SK-N-SH (cell line): ENCODE measurements at places on chromosomes 7 and 10. TPM values are rescaled to one million over a fixed set of nuclear protein-coding genes. Genes with fewer than 3 reads are reported as not detected.

Gene TEX47
- polyA plus RNA-seq: not detected in 2 replicates

DNA sequence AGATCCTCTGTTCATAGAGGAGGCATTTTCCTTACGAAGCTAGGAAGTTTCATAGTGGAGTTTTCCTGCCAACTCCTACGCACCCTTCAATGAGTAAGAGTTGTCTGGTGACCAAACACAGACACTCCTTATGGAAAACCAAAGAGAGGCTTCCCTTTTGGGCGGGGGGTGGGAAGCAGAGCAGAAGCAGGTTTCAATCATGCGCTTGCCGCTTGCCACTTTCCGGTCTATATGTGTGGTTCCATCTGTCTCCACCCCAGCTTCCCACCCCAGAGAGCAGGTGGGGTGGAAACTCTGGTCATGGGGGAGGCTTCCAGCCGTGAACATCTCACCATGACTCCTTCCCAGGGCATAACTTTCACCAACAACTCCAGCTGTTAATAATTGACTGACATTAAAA lies 68.8 kb upstream of the GRB10 start:
- no peak for DNase-seq

DNA sequence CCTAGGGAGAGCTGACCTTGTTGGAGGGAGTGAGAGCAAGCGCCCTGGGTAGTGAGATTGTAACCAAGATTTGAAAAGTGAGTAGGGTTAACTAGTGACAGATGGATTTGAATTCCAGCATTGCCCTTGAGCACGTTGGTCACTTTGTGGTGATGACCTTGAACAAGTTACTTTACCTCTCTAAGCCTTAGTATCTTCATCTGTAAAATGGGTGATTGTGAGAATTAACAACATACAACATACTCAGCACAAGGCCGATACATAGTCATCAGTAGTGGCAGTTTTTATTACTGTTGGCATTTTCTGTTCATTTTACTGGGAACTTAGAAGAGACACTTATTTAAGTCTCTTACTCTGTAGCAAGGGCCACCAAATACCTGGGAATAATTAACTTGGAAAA lies 25.5 kb downstream of the SNX10 start:
- DNase-seq: no peak

Gene C7orf33
- polyA plus RNA-seq: not detected in 2 replicates

DNA sequence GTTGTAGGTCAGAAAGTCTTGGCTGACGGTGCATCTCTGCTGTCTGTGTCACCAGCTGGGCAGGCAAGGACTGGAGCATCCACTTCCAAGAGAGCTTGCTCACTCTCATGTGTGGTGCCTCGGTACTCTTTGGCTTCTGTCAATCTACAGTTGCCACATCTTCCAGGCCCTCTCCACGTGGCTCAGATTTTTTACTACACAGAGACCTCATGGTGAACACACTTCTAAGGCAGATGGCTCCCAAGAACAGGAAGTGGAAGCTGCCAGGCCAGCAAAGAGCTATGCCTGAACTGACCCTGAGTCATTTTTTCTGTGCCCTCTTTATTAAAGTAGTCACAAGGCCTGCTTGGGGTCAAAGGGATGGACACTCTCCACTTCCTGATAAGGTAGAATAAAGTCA lies 351.5 kb upstream of the AUTS2 start:
- no peak for DNase-seq

DNA sequence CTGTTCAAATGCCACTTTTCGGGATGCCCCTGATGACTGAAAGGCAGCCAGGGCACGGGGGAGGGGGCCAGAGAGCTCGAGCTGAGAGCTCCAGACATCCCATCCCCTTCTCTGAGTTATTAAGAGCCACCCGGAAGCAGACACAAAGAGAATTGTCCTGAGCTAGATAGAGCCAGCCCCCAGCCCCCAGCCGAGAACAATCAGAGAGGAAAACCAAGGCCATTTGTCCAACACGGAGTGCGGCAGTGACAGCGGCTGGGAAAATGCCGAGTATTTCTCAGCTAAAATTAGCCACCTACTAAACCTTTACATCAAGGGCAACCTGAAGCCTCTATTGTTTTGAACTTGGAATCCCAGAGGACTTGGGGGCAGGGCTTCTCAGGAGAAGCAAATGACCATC lies 51.0 kb downstream of the UNC5B start:
- DNase-seq: no peak

Gene MSMB
- polyA plus RNA-seq: not detected in 2 replicates

Gene ZCWPW1
- polyA plus RNA-seq: 3.4 and 4.1 TPM in 2 replicates

GRCh38 chr7:140200061-140200989 lies 23.5 kb upstream of the KDM7A start:
- DNase-seq: no peak

DNA sequence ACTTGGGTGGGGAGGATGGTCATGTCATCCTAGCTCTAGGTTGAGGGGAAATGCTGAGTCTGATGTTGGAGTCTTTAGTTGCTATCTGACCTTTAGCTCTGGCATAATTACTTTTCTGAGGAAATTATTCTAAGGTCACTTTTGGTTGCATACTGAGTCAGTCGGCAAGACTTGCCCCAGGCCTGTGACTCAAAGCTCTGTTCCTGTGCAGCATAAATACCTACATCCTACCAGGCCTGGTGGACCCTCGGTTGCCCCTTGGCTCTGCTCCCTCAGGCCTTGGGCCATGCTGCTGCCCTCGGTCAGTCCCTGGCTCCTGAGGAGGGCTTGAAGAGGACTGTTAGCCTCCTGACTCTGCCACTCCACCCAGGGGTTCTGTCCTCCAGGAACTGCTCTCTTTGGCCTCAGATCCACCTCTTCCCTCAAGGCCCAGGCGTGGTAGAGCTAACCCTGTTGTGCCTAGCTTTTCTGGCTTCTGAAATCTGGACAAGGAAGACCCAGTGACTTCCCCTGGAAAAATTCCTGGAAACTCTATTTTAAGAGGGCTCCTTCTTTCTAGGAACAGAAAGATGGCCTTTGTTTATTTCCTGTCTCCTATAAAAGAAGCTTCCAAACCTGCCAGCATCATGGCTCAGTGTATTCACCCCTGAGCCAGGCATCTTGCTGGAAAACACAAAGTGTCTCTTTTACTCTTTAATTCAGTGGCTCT lies 71.2 kb downstream of the TMEM178B start:
- DNase-seq: peak; percentile 40

DNA sequence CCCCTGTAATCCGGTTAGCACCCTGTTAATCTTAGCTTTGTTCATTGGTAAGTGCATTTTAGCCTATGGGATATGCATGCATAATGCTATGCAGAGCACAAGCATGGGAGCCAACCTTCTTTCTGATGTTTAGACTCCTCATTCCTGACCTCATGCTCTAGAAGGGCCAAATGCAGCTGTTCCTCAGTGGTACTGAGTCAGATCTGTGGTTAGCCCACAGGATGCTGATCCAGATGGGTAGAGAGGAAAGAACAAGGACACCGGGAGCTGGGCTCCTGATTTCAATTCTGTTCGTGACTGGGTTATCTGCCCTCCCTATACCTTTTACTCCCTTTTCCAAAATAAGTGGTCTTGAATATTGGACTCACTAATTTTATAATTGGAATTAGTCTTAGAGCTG lies 31.7 kb upstream of the C10orf90 start:
- no peak for DNase-seq

DNA sequence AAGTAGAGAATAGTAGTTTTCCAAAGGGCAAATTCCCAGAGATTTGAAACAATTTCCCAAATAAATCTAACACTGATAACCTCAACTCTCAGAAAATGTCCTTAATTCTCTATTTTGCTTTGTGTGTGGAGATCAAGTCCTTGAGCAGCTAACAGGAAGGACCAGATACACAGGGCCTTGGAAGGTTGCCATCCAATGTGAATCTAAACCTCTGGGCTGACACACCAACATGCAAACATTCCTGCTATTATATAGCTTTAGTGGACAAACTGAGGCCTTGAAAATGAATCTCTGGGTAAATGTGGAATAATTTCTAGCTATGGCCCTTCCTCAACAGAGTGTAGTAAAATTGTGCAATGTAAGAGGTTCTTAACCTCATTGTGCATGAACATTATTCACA lies 44.1 kb upstream of the PARD3 start:
- DNase-seq: no peak

- DNase-seq: peak; percentile 74
Measured at GRCh38 chr7:8260871-8261694, 884 bp downstream of the ICA1 start.

DNA sequence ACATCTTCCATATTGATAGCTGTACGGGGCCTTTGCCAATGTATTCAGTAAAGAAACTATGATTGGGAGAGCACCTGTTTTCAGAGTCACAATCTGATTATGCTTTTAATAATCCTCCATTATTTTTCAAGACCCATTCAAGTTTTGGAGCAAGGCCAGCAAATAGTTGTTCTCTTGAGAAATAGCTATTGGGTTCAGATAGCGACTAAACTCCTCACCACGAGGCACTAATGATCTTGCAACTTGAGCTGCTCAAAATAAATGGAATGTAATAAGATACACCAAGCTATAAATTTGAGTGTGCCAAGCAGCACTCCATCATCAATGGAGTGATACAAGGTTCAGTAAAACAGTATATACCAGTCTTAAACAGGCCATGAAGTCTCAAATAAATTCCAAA lies 7.4 kb upstream of the MALRD1 start:
- DNase-seq: no peak

Gene POLD2
- polyA plus RNA-seq: 163 and 194 TPM in 2 replicates

DNA sequence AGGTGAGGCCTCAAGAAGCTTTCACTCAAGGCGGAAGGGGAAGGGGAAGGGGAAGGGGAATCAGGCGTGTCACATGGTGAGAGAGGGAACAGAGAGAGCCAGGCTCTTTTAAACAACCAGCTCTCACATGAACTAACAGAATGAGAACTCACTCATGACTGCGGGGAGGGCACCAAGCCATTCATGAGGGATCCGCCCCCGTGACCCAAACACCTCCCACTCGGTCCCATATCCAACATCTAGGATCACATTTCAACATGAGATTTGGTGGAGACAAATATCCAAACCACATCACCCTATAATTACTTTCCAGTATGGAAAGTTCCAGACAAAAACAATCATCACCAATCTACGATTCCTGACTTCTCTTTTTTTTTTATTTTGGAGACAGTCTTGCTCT lies 22.9 kb downstream of the HIP1 start:
- no peak for DNase-seq

Gene SAMD9L
- polyA plus RNA-seq: 1.8 and 2.2 TPM in 2 replicates

Gene FERD3L
- polyA plus RNA-seq: not detected in 2 replicates

GRCh38 chr10:76051007-76051936 lies 619.8 kb downstream of the LRMDA start:
- no peak for DNase-seq

- peak; percentile 89 for DNase-seq
Measured at GRCh38 chr7:128347647-128348097, 4.0 kb upstream of the RBM28 start.

Gene PRXL2A
- polyA plus RNA-seq: 14.0 and 15.6 TPM in 2 replicates

- no peak for DNase-seq
Measured at GRCh38 chr10:9709849-9710248, 1307.8 kb upstream of the CELF2 start.

Gene TRIM50
- not detected in 2 replicates for polyA plus RNA-seq

GRCh38 chr7:90262438-90262837 lies 17.5 kb downstream of the CFAP69 start:
- peak; percentile 45 for DNase-seq

- no peak for DNase-seq
Measured at GRCh38 chr7:156179872-156180390, 367.7 kb upstream of the SHH start.

DNA sequence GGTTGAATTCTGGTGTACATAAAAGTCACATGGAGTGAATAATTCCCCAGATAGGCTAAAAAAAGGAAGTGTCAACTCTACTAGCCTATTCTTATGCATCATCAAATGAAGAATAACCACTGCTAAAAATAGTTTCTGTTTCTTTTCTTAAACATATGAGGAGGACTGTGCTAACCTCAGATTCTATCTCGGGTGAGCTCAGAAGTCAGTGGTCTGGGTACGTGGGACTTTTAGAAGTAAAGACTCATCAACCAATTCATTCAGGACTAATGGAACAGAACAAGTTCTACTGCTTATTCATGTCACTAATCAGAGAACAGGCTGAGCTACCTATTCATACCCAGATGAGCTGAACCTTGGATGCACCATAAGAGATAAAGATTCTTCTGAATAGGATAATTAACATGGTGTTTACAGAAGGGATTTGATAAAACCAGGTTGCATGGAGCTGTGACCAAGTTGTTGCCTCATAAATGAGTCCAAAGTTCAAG lies 9.5 kb upstream of the ASAH2 start:
- no peak for DNase-seq

- DNase-seq: no peak
Measured at GRCh38 chr7:30269490-30269889, 14.9 kb upstream of the ZNRF2 start.

DNA sequence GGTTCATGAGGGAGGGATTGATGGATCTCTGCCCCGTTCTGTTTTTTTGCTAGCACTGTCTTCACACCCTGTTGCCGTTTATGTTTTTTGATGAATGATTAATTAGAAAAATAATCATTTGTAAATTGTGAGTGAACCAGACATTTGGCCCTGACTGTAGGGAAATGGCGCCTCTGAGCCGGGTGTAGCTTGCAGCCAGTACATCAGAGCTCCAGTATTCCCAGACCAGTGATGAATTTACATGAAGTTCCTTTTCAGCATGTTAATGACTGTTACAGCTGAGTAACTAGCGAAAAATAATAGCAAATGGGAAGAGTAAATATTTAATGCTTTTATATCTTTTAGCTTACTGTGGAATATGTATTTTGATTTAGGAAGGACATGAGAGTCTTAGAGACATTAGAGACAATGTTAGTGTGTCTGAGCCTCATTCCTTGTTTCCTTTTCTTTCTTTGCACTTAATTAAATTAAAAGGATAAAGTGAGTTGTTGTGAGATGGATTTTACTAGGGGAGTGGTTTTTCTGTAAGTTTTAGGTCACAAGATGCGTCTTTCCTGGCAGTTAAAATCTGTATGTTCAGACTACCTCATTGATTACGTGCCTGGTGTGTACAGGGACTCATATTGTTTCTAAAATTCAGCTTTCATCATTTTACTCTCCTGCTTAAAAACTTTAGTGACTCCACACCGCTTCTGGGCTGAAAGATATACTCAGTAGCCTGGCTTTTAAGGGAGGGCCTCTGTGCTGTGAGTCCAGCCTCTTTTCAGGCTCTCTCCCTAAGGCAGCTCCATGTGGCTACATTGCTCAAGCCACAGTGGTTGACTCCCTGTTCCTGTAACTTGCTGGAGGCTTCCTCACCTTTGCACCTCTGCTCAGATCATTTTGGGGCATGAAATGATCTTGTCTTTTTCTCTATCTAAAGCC lies 86.4 kb downstream of the AUTS2 start:
- DNase-seq: no peak

- no peak for DNase-seq
Measured at GRCh38 chr7:66429498-66430163, 199.1 kb upstream of the KCTD7 start.

DNA sequence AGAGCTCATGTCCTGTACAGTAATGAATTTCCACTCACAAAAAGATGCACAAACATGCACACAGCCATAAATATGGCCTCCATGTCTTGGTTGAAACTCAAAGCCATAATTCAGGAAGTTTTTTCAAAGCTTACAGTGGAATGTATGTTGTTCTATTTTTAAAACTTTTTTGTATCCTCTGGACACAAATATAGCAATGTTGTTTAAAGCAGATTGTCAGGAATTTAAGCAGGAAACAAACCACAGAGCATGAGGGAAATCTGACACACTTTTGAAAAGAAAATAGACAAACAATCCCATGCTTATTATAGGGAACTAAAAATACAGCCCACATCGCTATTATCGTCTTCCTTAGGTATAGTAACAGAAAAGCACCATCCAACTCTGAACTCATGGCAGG lies 21.5 kb downstream of the LRRN3 start:
- no peak for DNase-seq

Gene PCDH15
- polyA plus RNA-seq: 0.03 and 0.08 TPM in 2 replicates
